ENCODE measurements at places on chromosomes 5 and 9. TPM values are rescaled to one million over a fixed set of nuclear protein-coding genes. Genes with fewer than 3 reads are reported as not detected.
A peak's percentile ranks its signal among the peaks of the same experiment; 100 is the strongest.

OTULINL gene
- 19.7 TPM for total RNA-seq

NRG2 gene
- total RNA-seq: not detected

RNF208 gene
- 10.4 TPM for total RNA-seq

SLC36A3 gene
- total RNA-seq: not detected

SYNPO gene
- total RNA-seq: 0.22 TPM

CARD9 gene
- total RNA-seq: 7.1 TPM

PPP3R2 gene
- total RNA-seq: not detected

DNA sequence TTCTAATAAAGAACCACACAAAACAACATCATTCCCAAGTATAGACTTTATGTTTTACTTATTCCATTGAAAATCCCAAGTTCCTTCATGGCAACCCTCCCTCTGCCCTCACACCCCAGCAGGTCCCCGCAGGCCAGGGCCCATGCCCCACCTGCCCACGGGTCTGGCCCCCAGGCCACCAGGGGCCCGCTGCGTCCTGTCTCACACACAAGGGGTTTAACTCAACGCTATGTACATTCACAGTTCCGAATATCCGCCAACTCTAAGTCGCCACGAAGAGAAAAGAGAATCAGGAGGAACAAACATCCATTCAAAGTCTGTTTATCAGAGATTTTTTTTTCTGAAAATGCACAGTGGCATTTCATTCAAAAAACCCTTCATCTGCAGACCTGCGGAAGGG, 16.2 kb upstream of the SLC6A3 start:
- DNase-seq: no peak

DNA sequence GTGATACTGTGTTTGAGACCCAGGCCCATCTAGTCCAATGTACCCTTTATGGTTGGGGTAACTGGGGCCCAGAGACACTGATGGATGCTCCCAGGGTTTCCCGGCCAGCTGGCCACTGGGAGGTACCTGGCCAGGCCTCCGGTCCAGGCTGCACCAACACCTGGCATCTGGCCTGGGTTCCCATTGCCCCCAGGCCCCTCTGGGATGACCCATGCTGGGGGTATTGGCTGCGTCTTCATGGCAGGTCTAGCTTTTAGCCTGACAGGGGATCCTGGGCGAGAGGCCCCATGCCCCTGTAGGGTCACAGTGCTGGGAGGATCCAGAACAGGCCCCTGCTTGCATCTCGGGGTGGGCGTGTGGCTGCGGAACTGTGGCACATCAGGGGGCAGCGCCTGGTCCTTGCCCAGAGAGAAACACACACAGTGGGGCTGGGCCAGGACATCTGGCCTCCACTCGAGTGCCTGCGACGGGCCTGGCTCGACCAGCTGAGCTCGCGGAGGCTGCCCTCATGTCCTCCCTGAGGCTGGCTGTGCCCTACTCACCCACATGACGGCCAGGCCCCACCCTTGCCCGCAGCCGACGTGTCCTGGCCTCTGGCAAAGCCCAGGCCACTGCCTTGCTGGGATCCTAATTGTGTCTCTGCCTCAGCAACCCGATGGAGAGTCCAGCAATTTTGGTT, 21.5 kb upstream of the COL5A1 start:
- DNase-seq: no peak

DNA sequence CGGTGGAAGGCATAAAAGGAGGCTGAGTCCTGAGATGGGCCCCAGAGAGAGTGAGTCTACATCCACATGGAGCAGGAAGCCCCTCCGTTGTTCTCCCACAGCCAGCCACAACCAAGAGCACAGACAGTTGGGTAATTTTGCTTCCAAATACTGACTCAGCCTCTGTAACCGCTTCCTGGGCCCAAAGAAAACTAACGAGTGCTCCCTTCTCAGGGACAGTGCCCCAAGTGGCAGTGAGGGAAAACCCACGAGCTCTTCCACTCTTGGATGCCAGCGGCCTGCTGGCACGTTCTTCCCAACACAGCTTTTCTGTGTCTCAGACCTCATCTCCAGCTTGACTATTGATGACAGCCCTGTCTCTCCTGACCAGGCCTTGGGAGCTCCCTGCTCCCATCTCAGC, 207.6 kb downstream of the FSTL4 start:
- peak; percentile 25 for DNase-seq

DNA sequence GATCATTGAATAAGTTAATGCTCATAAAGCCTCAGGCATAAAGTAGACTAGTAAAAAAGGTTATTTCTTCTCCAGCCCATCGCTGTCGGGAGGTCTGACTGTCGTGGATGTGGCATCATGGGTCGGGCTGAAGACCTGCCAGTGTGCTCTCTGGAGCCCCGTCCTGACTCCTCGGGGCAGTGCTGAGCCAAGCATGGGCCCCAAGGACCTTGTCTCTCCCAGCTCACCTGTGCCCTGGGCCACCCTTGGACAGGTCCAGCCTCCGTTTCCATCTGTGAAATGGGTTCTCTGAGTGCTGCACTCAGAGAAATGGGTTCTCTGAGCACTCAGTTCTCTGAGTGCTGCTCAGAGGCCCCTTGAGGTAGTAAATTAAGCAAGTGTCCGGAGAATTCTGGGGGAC, 269.0 kb downstream of the GADD45G start:
- DNase-seq: no peak

DNA sequence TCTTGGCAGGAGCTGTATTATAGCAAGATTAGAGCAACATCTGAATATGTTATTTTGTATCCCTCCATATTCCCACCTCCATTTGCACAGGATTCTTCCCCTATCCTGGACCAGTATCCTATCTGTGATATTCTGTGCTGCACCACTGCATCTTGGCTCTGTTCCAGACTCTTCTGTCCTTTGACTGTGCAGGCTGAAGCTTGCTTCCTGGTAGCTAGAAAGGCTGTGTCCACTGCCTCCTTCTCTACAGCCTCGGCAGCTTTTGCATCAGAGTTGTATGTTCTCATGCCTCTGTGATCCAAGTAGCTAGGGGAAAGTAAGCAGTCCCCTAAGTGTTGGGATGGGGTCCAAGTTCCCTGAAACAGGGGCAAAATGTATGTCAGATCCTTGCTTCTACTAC, 104.1 kb downstream of the GAS1 start:
- no peak for DNase-seq

DNA sequence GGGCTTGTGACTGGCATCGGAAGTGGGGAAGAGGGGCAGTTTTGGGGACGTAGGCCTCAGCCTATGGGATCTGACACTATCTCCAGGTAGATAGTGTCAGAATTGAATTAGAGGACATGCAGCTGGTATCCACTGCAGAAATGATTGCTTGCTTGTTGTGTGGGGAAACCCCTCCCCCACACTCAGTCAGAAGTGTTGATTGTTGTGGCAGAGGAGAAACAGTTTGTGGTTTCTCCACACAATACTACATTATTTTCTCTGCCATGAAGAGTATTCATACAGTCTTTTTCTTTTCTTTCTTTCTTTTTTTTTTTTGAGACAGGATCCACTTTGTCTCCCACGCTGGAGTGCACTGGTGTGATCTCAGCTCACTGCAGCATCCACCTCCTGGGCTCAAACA, 113.9 kb downstream of the ARRDC3 start:
- DNase-seq: peak; percentile 59

DNA sequence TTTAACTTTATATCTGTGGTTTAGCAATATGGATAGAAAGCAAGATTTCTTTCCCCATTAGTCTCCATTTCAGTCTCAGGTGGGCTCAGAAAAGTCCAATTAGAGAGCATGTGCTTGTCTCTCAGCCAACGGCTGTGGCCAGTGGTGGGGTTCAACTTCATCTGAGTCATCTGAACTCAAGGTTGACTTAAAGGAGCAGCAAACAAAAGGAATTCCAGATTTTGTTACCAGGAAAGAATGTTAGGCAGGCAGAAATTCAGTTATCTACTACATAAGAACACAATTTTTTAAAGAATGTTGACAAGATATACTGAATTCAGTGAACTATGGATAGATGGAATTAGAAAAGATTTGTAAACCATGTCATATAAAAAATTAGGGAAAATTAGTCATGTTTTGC, 784.1 kb downstream of the MAT2B start:
- DNase-seq: no peak

- no peak for DNase-seq
These were observed 146.6 kb upstream of the TUT7 start for GRCh38 chr9:86500667-86501435.

DNA sequence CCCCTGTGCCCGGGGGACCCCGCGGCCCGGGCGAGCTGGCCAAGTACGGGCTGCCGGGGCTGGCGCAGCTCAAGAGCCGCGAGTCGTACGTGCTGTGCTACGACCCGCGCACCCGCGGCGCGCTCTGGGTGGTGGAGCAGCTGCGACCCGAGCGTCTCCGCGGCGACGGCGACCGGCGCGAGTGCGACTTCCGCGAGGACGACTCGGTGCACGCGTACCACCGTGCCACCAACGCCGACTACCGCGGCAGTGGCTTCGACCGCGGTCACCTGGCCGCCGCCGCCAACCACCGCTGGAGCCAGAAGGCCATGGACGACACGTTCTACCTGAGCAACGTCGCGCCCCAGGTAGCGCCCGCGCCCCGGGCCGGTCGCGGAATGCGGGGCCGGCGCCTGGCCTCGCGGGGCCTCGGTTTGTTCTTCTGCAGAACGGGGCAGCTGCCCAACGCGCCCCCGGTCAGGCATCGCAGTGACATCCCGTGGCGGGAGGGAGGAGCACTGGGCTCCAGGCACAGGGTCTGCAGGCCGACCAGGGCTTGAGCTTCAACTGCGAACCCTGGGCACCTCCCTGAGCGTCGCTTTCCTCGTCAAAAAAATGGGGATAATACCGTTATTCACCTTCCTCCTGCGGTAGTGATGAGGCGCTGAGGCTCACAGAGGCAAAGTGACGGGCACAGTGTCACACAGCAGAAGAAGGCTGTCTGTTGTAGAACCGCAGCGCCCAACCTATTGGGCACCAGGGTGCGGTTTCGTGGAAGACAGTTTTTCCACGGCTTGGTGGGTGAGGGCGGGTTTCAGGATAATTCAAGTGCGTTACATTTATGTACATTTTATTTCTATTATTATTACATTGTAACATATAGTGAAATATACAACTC, 777 bp downstream of the ENDOG start:
- DNase-seq: peak; percentile 61

- no peak for DNase-seq
These were observed 559.1 kb downstream of the CSNK1G3 start for GRCh38 chr5:124071039-124071438.

- DNase-seq: no peak
These were observed 22.5 kb downstream of the SEC61B start for GRCh38 chr9:99244344-99245260.

DNA sequence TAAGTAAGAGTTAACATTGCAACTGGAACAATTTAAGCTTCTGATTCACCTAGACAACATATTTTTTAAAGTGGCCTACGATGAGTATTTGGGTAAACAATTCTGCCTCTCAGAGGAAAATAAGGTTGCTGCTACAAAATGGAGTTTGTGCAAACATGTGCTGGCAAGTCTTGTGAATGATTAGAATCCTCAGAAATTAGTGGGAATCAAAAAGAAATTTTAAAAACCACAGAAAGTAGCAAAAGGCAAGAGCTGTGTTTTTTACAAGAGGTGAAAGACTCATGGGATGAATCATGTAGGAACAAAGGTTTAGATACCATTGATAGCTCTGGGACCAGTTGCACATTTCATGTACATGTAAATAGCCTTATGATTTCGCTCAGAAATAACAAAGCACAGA, 561.6 kb downstream of the TAF11L14 start:
- no peak for DNase-seq

- no peak for DNase-seq
These were observed 33.0 kb upstream of the PWWP2A start for GRCh38 chr5:160152287-160152686.

GRCh38 chr5:7991125-7991821, 122.3 kb downstream of the MTRR start:
- DNase-seq: no peak

- no peak for DNase-seq
These were observed 199.2 kb upstream of the KLF4 start for GRCh38 chr9:107688728-107689127.

DNA sequence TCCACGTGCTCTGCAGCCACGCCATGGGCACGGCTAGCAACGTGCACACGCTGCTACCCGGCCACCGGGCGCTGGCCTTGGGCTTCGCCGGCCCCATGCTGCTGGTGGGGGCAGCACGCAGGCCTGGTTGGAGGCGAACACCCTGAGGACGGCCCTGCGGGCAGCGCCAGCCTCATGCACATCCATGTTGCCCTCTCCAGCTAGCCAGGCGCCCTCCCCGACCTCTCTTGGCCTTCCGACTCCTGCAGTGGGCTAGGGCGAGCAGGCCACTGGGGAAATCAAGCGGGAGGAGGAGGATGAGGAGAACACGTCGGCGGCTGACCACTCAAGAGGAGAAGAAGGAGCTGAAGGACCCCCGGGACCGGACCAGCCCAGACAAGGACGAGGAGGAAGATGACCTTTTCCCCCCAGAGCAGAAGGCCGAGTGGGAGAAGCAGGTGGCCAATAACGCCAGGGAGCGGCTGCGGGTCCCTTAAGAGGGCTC, 73.3 kb downstream of the INSL6 start:
- no peak for DNase-seq

DNA sequence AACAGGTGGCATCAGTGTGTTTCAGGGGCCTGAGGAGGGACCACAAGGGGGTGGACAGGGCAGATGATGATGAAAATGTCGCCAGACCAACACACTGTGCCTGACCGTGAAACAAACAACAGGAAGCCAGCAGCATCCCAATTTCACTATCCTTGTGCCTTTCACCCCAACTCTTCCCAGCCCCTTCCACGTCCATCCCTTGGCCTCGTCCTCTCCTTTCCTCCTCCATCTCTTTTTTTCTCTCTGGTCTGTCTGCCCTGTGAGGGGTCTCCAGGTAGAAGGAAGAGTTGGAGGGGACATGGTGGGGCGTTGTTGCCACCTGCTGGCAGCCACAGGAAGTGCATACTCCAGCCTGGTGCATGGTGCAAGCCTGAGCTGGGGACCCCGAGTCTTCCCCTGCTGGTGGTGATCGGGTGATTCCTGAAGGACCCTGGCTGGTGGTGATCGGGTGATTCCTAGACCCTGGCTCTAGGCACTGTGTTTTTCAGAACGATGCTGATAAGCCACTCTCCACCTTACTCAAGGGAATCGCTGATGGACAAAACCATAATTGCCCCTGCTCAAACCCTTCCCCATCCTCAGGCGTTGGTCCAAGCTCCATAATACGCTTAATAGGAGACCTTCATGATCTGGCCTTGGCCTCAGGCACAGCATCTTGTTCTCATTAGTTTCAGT, 21.7 kb upstream of the NSD1 start:
- DNase-seq: peak; percentile 80

- DNase-seq: no peak
These were observed 548.2 kb upstream of the CLINT1 start for GRCh38 chr5:158406884-158407823.

DNA sequence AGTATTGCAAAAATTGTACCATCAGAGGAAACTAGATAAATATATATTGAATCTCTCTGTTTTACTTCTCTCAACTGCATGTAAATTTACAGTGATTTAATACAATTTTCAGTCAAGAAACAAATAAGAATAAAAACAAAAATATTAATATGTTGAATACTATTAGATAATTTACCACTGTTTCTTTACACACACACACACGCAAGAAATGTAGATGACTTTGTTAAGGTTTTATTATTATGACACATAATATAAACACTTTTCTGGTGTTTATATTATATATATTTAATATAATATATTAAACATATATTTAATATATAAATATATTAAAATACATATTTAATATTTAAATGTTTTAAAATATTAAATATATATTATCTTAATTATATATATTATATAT, 814.3 kb upstream of the CDH10 start:
- no peak for DNase-seq

GRCh38 chr9:37410969-37411785, 11.3 kb upstream of the GRHPR start:
- peak; percentile 52 for DNase-seq

Data from activated CD8-positive, alpha-beta T cell treated with anti-CD3 and anti-CD28 coated beads for 36 hours (primary cell).